Fibroblast of the aortic adventitia (primary cell): ENCODE measurements at places on chromosomes 4 and X.

- DNase-seq, result peak; percentile 78
Measured at GRCh38 chr4:175531405-175532091, 280.5 kb downstream of the GPM6A start.

GRCh38 chr4:57544811-57545654, 434.8 kb upstream of the IGFBP7 start:
- DNase-seq, result no peak

DNA sequence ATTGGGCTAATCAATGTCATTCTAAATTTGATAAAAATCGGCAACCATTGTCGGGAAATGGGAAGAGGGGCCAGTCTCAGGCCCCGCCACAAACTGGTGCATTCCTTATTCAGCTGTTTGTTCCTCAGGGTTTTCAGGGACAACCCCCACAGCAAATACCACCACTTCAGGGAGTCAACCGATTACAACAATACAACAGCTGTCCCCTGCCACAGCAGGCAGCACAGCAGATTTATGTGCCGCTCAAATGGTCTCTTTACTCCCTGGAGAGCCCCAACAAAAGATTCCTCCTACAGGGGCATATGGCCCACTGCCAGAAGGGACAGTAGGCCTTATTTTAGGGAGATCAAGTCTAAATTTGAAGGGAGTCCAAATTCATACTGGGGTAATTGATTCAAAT, 61.8 kb downstream of the ZNF732 start:
- no peak for DNase-seq

DNA sequence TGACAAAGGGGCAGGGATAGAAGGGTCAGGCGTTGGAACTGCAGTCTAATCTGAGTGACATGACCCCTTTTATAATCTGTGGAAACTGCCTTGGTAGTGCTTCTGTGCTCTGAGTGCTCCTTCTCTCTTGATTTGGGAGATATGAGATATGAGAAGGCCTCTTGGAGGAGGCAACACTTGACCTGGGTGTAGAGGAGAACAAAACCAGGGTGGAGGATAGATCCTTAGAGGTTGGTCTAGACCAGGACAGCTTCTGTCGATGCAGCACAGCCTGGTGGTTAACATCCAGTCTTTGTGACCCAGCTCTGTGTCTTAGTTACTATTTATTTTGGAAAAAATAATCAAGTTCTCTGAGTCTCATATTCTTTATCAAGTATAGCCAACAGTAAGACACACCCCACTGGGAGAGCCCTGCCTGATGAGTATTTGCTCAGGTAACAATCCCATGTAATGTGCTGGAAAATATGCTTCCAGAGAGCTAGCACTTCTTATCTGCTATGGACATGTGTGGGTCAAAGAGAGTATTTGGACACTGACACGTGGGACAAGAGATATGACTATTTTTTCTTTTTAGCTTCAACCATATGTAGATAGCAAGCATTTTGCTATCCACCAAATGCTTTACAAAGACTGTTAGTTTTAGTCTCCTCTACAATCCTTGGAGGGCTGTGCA, 9.1 kb downstream of the USP51 start:
- no peak for DNase-seq

- no peak for DNase-seq
Measured at GRCh38 chr4:137206781-137207180, 325.5 kb downstream of the PCDH18 start.

DNA sequence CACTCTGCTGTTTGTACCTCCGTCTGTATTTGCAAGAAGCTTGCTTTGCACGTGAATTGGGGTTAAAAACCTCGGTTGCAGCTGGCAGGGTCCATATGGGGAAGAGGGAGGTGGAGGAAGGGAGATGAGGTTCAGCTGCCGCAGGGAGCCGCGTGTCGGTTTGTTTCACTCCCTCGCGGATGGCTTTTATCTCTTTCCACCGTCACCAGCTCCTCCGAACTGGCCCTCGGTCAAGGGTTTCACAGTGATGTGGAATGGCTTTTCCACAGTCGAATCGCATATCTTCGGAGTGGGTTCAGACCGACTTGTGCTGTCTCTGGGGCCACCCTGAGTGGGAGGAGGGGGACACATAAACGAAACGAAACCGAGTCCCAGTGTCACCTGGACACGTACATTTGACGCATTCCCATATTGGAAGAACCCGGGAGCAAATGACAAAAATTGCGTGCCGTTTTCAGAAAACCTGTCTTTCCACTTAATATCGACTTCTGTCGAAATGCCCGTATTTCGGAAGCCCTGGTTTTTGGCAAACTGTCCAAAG, 929 bp downstream of the ZBTB33 start:
- DNase-seq, result peak; percentile 32

DNA sequence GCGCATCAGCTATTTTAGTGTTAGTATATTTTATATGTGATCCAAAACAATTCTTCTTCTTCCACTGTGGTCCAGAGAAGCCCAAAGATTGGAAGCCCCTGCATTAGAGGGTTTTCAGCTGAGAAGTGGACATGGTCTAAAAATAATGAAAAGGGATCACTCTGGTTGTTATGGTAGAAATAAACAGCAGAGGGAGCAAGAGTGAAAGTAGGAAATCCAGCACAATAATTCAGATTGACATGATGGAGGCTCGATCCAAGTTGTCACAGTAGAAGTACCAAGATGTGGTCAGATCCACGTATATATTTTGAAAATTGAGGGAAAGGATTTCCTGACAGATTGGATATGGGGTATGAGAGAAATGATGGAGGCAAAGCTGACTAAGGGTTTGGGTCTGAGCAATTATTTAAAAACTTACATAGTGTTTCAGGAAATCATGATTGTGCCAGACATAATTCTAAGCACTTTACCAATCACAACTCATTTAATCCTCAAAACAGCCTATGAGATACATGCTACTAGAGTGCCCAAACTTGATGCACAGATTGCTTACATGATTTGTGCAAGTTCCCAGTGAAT, 17.0 kb upstream of the TMEM144 start:
- DNase-seq, result peak; percentile 32

DNA sequence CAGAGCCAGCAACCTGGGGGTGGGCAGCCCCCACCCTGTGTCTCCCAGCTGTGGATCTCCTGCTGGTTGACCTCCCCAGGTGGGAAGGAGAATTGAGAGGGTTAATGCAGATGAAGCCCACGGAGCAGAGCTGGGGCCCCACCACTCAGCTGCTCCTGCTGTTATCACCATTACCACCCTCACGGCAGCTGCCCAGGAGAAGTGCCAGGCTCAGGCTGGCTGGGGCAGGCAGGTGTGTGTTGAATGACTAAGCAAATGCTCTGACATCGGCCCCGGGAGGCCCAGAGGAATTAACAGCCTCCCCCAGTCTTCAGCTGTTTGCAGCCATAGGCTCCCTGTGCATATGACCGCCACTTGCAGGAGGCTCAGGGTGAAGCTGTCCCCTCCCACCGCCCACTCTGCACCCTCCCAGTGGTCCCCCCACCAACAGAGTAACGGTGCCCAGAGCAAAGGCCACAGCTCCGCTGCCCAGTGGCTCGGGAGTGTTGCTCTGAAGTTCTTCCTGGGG, 133.8 kb downstream of the CPZ start:
- no peak for DNase-seq

DNA sequence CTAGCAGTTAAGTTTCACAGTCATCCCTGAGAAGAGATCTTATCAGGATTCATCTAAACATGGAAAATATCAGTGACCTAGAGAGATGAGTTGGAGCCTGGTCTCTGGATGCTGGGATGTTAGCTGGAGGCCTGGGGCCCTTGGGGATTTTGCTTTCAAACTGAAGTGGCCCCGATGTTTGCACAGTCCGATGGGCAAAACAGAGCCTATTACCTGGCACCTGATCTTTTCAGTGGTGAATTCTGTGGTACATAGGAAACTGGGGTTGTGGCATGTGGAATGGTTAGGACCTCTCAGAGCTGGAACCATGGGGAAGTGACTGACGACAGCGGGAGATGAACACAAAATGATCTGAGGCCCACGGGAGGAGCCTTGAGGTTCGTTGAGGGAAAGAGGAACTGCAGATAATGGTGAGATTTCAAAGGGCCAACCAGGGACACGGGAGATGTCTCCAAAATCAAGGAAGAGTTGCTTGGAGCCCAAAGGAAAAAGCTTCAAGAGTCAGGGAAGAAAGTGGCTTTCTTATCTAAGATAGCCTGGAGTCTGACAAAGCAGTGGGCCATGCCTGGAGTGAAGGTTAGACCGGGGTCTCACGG, 17.8 kb upstream of the TENM3 start:
- DNase-seq, result no peak

DNA sequence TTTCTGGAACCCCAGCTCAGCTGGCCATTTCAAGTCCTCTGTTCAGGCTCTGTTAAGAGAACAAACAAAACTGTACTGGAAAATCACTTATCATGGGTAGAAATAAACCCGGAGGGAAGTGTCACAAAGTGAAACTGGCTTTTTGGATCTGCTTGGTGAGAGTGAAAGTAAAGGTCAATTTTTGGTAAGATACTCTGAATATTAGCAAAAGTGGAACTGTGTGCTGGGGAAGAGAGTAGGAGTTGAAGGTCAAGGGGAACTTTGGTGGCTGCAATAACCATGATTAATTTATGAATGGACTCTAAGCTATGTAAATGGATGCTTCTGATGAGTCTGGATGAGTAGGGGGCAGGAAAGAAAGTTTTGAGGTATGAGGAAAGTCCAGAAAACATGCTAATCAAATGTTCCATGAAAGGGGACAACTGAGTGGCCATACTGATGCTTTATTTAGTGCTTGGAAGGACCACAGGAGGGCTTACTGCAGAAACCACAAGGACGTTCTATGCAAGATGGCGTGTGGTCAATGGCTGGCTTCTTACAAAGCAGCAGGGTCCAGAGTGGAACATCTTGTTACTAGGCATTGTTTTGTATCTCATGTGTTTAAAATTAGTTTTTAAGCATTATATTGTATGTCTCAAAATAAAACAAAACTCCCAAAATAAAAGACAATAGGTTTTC, 36.8 kb upstream of the TNIP3 start:
- DNase-seq, result no peak

GRCh38 chr4:150286656-150287055, 208.4 kb downstream of the DCLK2 start:
- no peak for DNase-seq

DNA sequence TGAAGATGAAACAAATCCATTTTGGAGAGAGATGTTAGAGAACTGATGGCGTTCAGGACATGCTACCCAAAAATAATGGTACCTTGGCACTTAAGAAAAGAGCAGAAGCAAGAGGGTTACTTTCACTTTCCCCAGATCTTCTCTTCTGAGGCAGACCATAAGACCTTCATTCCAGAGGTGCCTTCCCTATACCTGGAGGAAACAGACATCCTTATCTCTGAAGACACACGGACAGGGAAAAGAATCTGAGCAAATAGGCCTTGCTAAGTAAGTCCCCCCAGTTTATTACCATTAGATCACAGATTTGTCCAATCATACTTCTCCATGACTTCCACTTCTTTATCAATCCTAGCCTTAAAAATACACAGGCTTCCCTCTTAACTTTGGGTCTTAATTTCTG, 2.0 kb upstream of the FGF2 start:
- DNase-seq, result no peak

- peak; percentile 82 for DNase-seq
Measured at GRCh38 chrX:69158166-69158980, 6.9 kb downstream of the PJA1 start.

DNA sequence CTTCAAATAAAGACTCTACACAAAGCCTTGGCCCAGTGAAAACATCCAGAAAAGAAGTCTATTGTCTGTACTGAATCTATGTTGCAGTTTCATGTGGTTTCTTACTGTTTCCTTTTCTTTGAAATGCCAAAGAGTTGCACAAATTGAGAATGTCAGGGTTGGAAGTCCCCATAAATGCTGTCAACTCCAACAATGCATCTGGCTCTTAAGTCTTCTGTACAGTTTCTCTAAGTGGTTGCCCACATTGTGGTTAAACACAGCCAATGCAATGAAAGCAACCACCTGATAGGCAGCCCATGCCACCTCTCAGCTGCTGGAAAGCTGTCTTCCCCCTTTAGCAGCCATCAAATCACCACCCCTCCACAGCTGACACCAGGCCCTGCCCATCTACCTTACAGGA, 67.2 kb upstream of the C1GALT1C1 start:
- DNase-seq, result no peak

DNA sequence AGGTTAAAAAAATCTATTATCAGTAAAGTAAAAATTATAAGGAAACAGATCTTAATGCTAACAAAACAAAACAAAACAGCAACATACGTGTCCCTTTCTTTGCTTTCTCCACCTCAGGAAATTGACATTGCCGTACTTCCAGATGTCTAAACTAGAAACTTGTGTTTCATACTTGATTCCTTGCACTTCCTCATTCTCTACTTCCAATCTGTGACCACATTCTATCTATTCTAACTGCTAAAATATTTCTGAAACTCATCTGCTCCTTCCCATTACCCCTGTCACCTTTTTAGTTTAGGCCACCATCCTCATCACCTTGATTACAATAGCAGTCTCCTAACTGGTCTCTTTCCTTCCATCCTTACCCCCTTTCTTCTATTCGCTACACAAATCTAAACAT, 22.5 kb upstream of the RPA4 start:
- no peak for DNase-seq

GRCh38 chrX:57904176-57904880, 5.9 kb downstream of the ZXDA start:
- DNase-seq, result no peak

- DNase-seq, result peak; percentile 91
Measured at GRCh38 chr4:1939664-1940509, 68.7 kb downstream of the NSD2 start.

GRCh38 chr4:25154594-25155265, 5.5 kb downstream of the SEPSECS start:
- DNase-seq, result no peak

DNA sequence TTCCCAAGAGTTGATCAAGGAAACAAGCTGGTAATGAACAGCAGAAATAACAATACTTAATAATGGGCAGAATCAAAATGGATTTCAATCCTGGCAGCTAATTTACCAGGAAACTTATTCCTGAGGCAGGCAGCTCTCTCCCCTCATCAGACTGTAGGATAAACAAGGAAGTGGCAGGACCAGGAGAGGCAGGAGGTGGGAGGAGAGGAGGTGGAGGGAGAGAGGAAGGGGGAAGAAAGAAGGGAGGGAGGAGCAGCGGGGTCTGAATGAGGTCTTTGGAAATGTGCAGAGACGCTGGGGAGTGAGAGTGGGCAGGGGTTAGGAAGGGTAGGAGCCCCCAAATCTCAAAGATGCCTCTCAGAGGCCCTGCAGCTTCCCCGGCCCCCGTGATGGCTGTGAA, 231.5 kb downstream of the BCOR start:
- no peak for DNase-seq

GRCh38 chrX:101260435-101260834, 30.7 kb downstream of the TAF7L start:
- peak; percentile 9 for DNase-seq

DNA sequence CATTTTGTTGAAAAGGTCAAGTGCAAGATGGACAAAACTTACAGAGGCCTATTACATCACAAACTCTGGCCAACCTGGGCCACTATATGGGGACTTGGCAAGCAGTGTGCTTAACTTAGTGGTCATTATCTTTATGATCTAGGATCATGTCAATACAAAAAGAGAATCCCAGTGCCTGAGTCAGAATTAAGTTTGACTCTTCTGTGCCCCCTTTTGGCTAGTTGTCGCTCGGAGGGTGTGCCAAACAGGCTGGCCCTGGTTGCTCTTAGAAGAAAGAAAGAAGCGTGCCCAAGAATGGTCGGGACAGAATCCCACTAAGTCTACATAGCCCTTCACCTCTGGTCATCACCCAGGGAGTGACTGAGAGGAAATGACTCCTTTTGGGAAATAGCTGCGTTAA, 100.1 kb downstream of the EIF4E start:
- no peak for DNase-seq
